CD4-positive, alpha-beta T cell treated with Interleukin-4 for 1 hour (primary cell): ENCODE measurements at places on chromosomes 1 and 21.

GRCh38 chr1:1073743-1074587 is at the start of gene RNF223:
TSS of gene RNF223 (minus strand) at chr1:1074306. CDS start at chr1:1072566, 1,740 bp downstream.
- DNase-seq: no peak

GRCh38 chr1:217953330-217953729 is 322.2 kb downstream of the SPATA17 start:
- DNase-seq: no peak

- no peak for DNase-seq
These were observed 97.6 kb downstream of the NOS1AP start for GRCh38 chr1:162166917-162167615.

DNA sequence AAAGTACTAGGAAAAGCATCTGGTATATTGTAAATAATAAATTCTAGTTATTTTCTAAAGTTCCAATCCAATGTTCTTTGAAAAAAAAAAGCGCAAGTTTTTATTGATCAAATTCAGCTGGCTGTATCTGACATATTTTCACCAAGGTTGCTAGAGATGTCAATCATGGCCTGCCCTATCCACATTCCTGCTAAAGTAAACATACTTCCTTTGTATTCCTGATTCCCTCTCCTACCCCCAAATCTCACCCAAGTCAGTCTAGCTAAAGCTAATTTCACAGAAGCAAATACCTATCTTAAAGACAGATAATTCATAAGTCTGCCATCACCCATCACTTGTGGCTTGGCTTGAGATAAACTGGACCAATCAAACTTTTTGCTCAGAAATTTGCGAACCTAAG is 21.3 kb downstream of the ANKRD13C start:
- no peak for DNase-seq

GRCh38 chr1:243848858-243849420 is 1.1 kb downstream of the AKT3 start:
- no peak for DNase-seq

GRCh38 chr1:90712915-90713730 is 4.0 kb downstream of the BARHL2 start:
- no peak for DNase-seq

DNA sequence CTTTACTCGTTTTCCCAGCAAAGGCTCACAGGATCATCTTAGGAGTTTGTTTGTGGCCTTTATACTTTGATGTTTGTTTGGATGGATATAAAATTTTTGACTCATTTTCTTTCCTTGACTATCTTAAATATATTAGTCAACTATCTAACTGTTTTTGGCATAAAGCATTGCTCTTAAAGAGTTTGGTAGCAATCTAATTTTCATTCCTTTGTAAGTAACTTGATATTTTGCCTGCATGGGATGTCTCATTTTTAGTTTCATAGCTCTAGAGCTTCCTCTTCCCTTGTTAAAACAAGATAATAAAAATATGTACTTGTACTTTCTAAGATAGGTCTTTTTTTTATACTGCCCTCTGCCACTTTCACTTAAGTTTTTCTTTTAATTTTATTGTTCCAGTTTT is 161.9 kb downstream of the MAGI3 start:
- no peak for DNase-seq

- no peak for DNase-seq
These were observed 342.6 kb upstream of the NFIA start for GRCh38 chr1:60739729-60740128.

- no peak for DNase-seq
These were observed 28.8 kb upstream of the WASF2 start for GRCh38 chr1:27518808-27519207.

DNA sequence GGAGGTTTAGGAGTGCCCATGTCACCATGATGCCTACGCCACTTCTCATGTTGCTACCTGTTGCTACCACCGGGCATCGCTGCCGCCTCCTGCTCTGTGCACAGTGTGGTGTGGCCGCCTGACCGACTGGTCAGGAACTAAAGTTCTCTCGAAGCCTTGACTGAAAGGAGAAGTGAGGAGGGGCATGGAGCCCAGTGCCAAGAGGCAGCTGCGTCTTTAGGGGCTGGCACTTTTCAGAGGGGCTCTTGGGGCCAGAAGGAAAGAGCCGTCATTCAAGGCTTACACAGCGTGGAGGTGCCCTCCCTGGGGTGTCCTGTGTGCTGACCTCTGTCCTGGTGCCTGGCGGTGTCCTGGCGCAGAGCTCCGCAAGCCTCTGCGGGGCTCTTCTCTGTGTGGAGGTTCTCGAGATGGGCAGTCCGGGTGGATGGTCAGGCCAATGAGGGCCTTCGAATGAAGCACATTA is 57.2 kb downstream of the ADARB1 start:
- no peak for DNase-seq

- no peak for DNase-seq
These were observed 119.8 kb upstream of the IRF2BP2 start for GRCh38 chr1:234729561-234730474.

DNA sequence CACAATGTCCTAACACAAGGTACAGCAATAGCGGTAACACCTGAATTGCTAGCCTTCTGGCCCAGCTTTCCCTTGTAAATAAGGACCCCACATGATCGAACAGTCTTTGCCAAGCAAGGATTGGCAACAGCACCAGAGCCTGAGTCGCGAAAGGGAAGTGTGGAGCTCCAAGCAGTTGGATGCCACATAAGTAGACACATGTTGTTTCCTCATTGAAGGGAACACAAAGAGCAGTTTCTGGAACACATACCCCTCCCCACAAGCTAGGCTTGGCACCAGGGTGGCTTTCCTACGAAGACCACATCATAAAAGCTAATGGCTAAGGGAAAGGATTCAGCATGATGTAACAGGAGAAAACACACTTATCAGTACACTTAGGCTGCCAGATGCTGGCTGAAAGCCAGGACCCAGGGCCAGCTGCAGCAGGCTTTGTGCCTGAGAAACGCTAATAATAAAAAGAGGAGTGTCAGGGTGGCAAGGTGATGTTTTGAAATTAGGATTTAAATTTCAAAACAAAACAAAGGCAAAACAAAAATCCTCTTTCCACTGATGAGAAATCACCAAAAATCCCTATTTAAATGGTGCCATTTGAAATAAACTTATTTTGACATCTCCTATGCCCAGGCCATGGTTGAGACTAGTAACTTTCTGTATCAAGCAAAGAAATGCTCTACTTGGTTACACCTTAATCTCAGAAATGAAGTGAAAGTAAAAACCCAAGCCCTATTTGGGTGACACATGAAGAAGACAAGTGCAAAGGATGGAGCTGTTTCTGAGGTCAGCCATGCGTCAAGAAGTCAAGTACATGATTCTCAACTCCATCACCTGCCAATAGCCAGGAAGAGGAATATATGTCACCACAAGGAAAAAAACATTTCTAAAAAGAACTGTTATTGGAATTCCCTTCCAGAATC is 11.9 kb upstream of the CPLANE2 start:
- no peak for DNase-seq

- DNase-seq: no peak
These were observed 106.7 kb downstream of the SETD4 start for GRCh38 chr21:35953597-35953996.

GRCh38 chr1:243910607-243911006 is 60.6 kb upstream of the AKT3 start:
- no peak for DNase-seq
